ENCODE measurements at places on chromosomes 1 and 21. TPM values are rescaled to one million over a fixed set of nuclear protein-coding genes. Genes with fewer than 3 reads are reported as not detected.
A peak's percentile ranks its signal among the peaks of the same experiment; 100 is the strongest.

DNA sequence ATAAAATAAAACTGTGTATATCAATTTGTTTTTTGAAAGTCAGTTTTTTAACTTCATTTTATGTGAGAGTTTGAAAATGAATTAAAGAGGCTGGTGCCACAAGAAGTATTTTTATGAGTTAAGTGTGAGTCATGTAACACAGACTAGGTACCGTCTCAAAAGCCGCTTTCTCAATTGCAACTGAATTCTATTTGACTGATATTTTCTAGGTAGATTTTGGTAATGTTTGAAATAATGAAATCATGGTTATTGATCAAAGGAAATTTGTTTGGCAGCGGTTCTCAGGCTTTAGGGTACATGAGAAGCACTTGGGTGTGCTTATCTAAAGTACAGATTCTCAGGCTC, 4.6 kb downstream of the SNX27 start:
- DNase-seq: no peak
- no peak overlapping the region for H3K27ac ChIP-seq
- H3K4me3 ChIP-seq: no peak overlapping the region
- no peaks in the 10 kb centered on the region for H3K27me3 ChIP-seq
- peaks cover 12% of the 10 kb centered on the region for H3K4me1 ChIP-seq

- H3K4me3 ChIP-seq: no peak overlapping the region
- no peaks in the 10 kb centered on the region for H3K36me3 ChIP-seq
- H3K4me1 ChIP-seq: no peaks in the 10 kb centered on the region
- DNase-seq: no peak
- H3K27ac ChIP-seq: no peak overlapping the region
- no peaks in the 10 kb centered on the region for H3K27me3 ChIP-seq
Observed at GRCh38 chr1:84700070-84700469, 9.8 kb upstream of the SSX2IP start.

DNA sequence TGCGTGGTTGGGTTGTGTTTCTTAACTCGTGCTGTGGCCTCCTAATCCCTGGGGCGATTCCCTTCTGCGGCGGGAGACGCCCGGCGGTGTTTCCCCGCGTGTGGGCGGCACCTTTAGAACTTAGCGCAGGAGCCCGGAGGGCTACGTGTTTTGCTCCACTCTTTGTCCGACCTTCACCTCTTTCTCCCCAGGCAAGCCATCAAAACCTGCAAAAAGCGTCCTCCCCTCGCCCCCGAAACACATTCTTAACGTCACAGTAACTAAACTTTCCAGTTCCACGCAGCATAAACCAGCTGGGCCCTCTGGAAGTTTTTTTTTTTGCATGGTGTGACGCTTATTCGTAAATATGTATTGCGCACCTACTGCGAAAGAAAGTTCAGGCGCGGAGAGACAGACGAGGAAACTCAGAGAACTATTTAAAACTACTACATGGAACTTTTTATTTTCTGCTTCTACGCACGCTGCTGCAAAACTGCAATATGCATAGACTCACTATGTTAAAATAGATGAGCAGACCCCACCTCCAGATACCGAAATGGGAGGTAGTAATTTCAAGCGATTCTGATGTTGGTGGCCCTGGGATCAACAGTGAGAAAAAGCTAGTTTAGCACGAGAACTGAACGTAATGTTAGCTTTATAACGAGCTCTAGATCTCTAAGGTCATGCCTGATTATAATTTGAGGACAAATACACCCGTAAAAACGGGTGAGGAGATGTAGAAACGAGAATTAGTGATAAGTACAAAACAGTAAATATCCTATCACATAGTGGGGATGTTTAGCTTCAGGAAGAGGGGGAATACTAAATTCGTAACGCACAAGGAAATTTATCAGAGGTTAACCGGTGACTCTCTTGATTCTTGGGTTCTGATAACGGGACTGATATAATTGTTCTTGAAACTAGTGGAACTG, 920 bp downstream of the MTR start:
- peak; percentile 59 for DNase-seq
- peak overlapping the region; percentile 96 for H3K27ac ChIP-seq
- no peaks in the 10 kb centered on the region for H3K36me3 ChIP-seq
- H3K27me3 ChIP-seq: no peaks in the 10 kb centered on the region
- peak overlapping the region; percentile 96 for H3K4me3 ChIP-seq

IGSF9 gene
- not detected for total RNA-seq

DNA sequence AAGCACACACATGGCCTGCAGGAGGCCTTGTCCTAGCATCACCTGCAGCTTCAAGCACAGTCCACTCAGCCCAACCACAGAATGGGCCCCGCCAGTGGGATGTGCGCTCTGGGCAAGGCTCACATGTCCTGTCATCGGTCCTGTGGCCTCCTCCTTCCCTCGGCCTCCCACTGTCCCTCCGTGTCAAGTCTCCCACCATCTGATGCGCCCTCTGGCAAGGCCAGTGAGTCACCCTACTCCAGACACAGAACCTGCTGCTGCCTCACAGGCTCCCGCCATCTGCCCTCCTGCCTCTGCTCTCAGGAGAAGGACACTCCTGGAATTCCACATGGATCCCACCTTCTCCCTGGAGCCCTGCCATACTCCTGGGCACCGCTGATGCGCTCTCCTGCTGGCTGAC, 14.2 kb downstream of the KCNAB2 start:
- H3K4me1 ChIP-seq: peaks cover 23% of the 10 kb centered on the region
- no peak for DNase-seq
- no peak overlapping the region for H3K27ac ChIP-seq
- peaks cover 24% of the 10 kb centered on the region for H3K36me3 ChIP-seq
- no peaks in the 10 kb centered on the region for H3K27me3 ChIP-seq

GRCh38 chr1:8015809-8016165, 10.3 kb downstream of the ERRFI1 start:
- no peaks in the 10 kb centered on the region for H3K36me3 ChIP-seq
- no peak for DNase-seq
- no peaks in the 10 kb centered on the region for H3K27me3 ChIP-seq
- no peak overlapping the region for H3K4me3 ChIP-seq
- H3K27ac ChIP-seq: no peak overlapping the region

All from natural killer cell (primary cell).